ENCODE measurements at places on chromosomes 5 and 9. TPM values are rescaled to one million over a fixed set of nuclear protein-coding genes. Genes with fewer than 3 reads are reported as not detected.

- no peak for DNase-seq
Measured at GRCh38 chr5:170418736-170419135, 29.6 kb upstream of the KCNMB1 start.

GRCh38 chr5:73263001-73263710 lies 90.2 kb downstream of the TMEM174 start:
- no peak for DNase-seq

DNA sequence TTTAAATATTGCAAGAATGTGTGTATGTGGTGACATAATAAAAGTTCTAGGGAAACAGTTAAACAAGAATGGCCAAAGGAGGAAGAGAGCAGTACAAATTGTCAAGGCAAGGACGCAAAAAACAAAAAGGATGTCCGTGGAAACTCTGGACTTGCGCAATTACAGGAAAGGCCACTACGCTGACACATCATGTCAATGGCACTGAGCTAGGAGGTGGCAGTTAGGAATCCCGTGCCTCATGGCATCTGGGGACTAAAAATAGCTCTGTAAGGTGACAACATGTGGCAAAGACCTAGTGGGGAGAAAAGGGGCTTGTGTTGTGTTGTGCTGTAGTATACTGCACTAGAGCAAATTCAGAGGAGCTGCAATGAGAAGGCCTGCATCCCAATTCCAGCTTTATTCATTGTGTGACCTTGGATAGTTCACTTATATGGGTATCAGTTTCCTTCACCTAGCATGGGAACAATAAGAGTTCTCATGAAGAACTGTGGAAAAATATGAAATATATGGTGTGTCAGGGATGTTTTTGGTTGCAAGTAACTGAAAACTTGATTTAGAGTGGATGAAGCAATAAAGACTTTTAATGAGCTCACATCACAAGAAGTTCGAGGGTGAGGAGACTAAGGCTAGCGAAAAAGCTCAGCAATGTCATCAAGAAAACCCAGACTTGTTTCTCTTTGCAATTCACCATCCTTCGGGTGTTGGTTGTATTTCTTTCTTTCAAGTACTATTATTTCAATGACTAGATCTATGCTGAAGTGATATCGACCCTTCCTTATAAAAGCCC lies 124.1 kb upstream of the STC2 start:
- DNase-seq, result no peak

DNA sequence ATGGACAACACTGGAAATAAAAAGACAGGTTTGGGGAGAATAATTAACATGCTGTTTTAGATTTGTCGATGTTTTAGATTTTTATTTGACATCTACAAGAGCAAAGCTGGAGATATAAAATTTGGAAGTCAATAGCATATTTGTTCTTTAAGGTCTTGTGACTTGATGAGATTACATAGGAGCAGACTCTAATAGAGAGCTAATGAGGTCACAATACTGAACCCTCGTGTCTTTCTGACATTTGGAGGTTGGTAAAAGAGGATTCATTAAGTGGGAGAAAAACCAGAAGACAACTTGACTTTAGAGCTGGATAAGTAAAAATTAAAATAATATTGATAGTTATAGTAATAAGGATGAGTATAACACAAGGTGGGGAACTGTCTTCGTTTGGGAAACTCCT lies 322.7 kb upstream of the SEMA6A start:
- DNase-seq, result no peak

DNA sequence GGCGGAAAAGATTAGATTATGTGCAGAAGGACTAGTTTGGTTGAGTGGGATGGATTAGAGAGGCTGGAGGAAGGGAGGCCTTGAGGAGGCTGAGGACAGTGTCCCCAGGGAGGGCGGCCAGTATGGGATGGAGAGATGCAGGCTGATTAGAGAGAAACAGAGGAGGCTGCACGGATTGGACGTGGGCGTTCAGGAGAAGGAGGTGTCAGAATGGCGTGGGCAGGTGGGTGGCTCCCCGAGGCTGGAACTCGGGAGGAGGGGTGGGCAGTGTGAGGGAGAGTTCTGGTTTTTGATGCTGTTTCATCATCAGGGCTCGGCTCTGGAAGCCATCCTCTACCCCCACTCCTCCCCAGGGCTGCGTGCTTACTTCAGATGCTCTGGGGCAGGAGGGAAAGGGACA lies 13.0 kb downstream of the CDHR2 start:
- DNase-seq, result no peak

- no peak for DNase-seq
Measured at GRCh38 chr9:26863074-26863473, 29.5 kb downstream of the CAAP1 start.

- DNase-seq, result no peak
Measured at GRCh38 chr9:37215381-37215780, 95.0 kb downstream of the ZCCHC7 start.

DNA sequence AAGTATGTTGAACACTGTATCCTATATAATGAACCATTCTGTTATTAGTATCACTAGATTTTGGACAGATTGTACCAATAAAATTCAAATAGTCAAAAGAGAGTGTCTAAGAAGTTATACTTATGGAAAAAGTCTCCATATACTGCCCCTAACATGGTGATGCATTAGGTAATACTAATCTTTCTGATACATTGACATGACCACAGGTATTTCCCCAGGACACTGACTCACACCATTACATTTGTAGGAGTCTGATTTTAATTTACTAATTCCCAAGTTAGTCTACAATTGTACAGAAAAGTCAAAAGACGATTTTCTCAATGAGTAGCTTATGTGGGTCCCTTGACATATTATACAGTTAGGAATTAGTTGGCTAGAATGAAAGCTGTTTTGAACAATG lies 593.8 kb downstream of the ISL1 start:
- DNase-seq, result no peak

- no peak for DNase-seq
Measured at GRCh38 chr9:120891884-120892747, 15.1 kb upstream of the PHF19 start.

AGXT2 gene
- not detected for total RNA-seq

ARL14EPL gene
- total RNA-seq, result not detected

Data from hematopoietic multipotent progenitor cell (in vitro differentiated cells).